ENCODE measurements at places on chromosomes 6 and 20. TPM values are rescaled to one million over a fixed set of nuclear protein-coding genes. Genes with fewer than 3 reads are reported as not detected.

GRCh38 chr20:58213716-58214115, 14.7 kb downstream of the ANKRD60 start:
- no peaks in the 10 kb centered on the region for H3K4me1 ChIP-seq
- H3K4me3 ChIP-seq = no peak overlapping the region
- H3K36me3 ChIP-seq = no peaks in the 10 kb centered on the region
- peaks cover 28% of the 10 kb centered on the region for H3K27me3 ChIP-seq
- no peak overlapping the region for H3K27ac ChIP-seq
- DNase-seq = no peak

GRCh38 chr6:116971959-116972358, 94.9 kb downstream of the RFX6 start:
- H3K27ac ChIP-seq = no peak overlapping the region
- no peaks in the 10 kb centered on the region for H3K4me1 ChIP-seq
- DNase-seq = peak; percentile 8
- H3K36me3 ChIP-seq = no peaks in the 10 kb centered on the region
- no peak overlapping the region for H3K4me3 ChIP-seq

- H3K27ac ChIP-seq = no peak overlapping the region
- peaks cover 9% of the 10 kb centered on the region for H3K4me1 ChIP-seq
- no peaks in the 10 kb centered on the region for H3K27me3 ChIP-seq
- no peaks in the 10 kb centered on the region for H3K36me3 ChIP-seq
Measured at GRCh38 chr6:89260832-89261231, 43.7 kb upstream of the GABRR1 start.

- H3K27ac ChIP-seq = no peak overlapping the region
- no peaks in the 10 kb centered on the region for H3K27me3 ChIP-seq
- no peaks in the 10 kb centered on the region for H3K36me3 ChIP-seq
- no peaks in the 10 kb centered on the region for H3K4me1 ChIP-seq
Measured at GRCh38 chr6:139841794-139842215, 467.4 kb upstream of the CITED2 start.

DNA sequence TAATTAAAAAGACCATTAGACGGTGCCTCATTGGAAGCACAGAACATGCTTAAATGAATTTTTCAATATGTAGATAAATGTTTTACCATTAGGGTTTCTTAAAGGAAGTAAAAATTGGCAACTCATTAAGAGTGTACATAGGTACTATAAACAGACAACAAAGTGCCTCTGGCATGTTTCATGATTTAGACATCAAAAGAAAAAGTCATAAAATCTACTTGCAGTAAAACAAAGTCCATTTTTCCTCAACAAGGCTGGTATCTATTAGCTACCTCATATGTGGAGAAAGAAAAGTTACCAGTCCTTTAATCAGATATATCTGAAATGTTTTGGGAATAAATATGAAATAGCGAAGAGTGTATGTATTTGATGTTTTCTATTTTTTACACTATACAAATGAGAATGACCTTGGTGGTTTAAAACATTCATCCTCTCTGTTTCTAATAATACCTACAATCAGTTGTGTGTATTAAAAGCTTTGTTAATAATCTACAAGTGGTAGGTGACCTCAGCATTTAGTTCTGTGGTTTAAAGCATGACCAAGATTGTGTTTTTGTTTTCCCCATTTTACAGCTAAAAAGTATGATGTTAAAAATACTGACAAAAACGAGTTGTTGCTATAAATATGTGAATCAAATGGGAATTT, 87.5 kb downstream of the HDGFL1 start:
- no peak for DNase-seq
- no peaks in the 10 kb centered on the region for H3K4me1 ChIP-seq
- no peaks in the 10 kb centered on the region for H3K27me3 ChIP-seq
- H3K36me3 ChIP-seq = no peaks in the 10 kb centered on the region

DNA sequence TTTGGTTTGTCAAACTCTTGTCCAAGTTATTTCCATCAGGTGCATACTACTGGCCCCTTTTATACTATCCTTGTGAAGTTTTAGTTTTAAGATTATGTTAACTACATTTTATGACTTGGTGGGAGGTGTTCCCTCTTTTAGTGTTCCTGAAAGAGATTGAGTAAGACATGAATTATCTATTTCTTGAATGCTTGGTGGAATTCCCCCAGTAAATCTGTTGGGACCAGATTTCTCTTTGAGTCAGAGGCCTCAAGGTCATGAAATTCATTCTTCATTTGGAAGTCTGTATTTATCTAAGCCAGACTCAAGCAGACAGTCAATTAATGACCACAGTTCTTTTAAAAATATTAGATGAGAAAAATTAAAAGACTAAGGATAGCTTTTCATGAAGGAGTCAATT, 81.3 kb downstream of the MOXD1 start:
- H3K4me1 ChIP-seq = no peaks in the 10 kb centered on the region
- H3K4me3 ChIP-seq = no peak overlapping the region
- no peaks in the 10 kb centered on the region for H3K36me3 ChIP-seq
- H3K27ac ChIP-seq = no peak overlapping the region

DNA sequence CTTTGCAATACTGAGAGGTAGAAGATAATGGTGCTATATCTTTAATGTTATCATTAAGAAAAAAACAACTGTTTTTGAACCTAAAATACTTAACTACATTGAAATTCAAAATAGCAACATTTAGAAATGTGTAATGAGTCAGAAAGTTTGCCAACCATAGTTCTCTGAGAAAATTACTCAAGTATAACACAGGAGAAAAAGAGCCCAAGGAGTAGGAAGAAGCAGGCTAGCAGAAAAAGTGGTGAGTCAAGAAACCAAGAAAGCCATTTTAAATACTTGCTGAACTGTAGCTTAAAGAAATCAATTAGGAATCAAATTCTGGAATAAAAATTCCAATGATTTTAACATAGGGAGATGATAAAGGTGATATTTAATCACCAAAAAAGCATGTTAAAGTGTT, 181.0 kb upstream of the RSPO3 start:
- no peaks in the 10 kb centered on the region for H3K27me3 ChIP-seq
- H3K36me3 ChIP-seq = no peaks in the 10 kb centered on the region
- DNase-seq = no peak
- H3K4me1 ChIP-seq = no peaks in the 10 kb centered on the region
- no peak overlapping the region for H3K4me3 ChIP-seq
- H3K27ac ChIP-seq = no peak overlapping the region

- no peaks in the 10 kb centered on the region for H3K4me1 ChIP-seq
- no peaks in the 10 kb centered on the region for H3K36me3 ChIP-seq
- H3K4me3 ChIP-seq = no peak overlapping the region
- H3K27ac ChIP-seq = no peak overlapping the region
- DNase-seq = no peak
- H3K27me3 ChIP-seq = no peaks in the 10 kb centered on the region
Measured at GRCh38 chr20:7505835-7506221, 434.4 kb downstream of the HAO1 start.

DNA sequence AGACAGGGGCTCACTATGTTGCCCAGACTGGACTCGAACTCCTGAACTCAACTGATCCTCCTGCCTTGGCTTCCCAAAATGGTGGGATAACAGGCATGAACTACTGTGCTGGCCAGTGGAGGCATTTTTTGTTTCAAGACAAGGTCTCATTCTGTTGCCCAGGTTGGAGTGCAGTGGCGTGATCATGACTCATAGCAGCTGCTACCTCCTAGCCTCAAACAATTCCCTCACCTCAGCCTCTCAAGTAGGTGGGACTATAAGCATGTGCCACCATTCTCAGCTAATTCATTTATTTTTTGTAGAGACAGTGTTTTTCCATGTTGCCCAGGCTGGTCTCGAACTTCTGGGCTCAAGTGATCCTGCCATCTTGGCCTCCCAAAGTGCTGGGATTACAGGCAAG, 17.2 kb downstream of the ENPP3 start:
- no peaks in the 10 kb centered on the region for H3K27me3 ChIP-seq
- no peaks in the 10 kb centered on the region for H3K4me1 ChIP-seq
- H3K27ac ChIP-seq = no peak overlapping the region
- no peak overlapping the region for H3K4me3 ChIP-seq
- DNase-seq = no peak
- no peaks in the 10 kb centered on the region for H3K36me3 ChIP-seq

GRCh38 chr20:35150846-35151579, 3.9 kb upstream of the EDEM2 start:
- H3K4me1 ChIP-seq = peaks cover 16% of the 10 kb centered on the region
- H3K4me3 ChIP-seq = no peak overlapping the region
- no peaks in the 10 kb centered on the region for H3K27me3 ChIP-seq
- no peaks in the 10 kb centered on the region for H3K36me3 ChIP-seq
- no peak overlapping the region for H3K27ac ChIP-seq

DNA sequence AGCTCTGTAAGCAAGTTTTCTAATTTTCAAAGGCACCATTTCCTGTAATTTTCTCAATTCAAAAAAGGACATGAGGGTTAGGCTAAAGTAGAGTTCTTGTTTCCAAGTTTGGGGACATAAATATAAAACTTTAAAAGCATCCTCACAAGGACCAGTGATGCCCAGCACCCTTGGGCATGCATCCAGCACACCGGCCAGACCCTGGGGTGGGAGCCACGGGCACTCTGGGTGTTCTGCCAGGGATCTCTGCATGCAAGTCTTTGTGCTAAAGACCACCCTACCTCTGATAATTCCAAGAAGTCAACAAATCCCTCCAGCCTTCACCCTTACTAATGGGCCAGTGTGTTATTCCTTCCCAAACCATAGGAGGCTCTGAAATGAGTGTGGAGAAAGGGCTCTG, 46.5 kb downstream of the PLCG1 start:
- DNase-seq = no peak
- H3K27me3 ChIP-seq = no peaks in the 10 kb centered on the region
- H3K4me1 ChIP-seq = no peaks in the 10 kb centered on the region
- H3K4me3 ChIP-seq = no peak overlapping the region
- no peak overlapping the region for H3K27ac ChIP-seq

- H3K4me3 ChIP-seq = peak overlapping the region; percentile 91
- H3K27ac ChIP-seq = no peak overlapping the region
- no peaks in the 10 kb centered on the region for H3K27me3 ChIP-seq
- no peak for DNase-seq
- H3K4me1 ChIP-seq = peaks cover 4% of the 10 kb centered on the region
Measured at GRCh38 chr6:122400462-122401089, 1.1 kb downstream of the HSF2 start.

DNA sequence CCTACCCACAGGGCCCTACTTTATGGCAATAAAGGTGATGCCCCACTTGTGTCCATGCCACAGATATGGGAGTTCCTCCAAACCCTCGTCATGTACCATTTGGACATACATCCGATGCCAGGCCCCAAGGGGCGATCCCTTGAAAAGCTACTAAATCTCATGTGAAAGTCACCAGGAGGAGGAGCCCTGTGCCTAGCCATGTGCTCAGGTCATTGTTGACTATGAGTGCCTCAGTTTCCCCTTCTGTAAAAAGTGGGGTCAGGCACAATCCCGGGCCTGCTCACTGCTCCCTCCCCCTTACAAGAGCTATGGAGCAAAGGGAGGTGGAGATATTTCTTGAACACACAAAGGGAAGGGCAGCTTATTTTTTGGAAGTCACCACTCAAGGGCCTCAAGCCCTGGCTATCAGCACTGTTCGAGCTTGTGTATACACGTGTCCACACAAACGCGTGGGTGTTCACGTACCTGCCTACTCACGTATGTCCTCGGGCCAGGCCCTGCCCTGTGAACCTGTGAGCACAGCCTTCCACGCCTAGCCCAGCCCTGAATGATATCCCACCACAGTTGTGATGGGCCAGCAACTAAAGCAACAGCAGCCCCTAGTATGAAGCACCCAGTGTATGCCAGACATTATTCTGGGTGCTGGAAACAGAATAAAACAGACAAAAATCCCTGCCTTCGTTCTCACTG, 1.9 kb downstream of the ACTL10 start:
- peaks cover 46% of the 10 kb centered on the region for H3K4me1 ChIP-seq
- peaks cover 2% of the 10 kb centered on the region for H3K36me3 ChIP-seq
- peaks cover 3% of the 10 kb centered on the region for H3K27me3 ChIP-seq
- no peak for DNase-seq
- no peak overlapping the region for H3K4me3 ChIP-seq
- no peak overlapping the region for H3K27ac ChIP-seq

GRCh38 chr6:160004419-160005175, 35.7 kb downstream of the IGF2R start:
- no peak for DNase-seq
- H3K27ac ChIP-seq = no peak overlapping the region
- peaks cover 13% of the 10 kb centered on the region for H3K36me3 ChIP-seq
- peaks cover 10% of the 10 kb centered on the region for H3K27me3 ChIP-seq
- no peak overlapping the region for H3K4me3 ChIP-seq

DNA sequence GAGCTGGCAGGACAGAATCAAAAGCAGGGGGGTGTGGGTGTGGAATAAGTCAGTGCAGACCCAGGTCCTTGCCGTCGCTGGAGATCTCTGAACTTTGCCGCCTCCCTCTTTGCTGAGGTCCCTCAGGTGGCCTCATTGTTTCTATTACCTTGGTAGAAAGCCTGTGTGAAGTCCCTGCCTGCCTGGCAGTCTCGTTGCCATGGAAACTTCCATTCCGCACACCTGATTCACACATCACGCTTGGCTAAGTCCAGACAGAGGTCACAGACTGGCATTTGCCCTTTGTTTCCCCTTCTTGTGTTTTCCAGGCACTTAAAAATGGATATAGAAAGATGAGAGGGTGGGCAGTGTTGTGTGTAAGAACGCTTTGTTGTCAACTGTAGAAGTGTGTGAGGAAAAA, 260.6 kb downstream of the PRL start:
- no peak for DNase-seq
- peaks cover 43% of the 10 kb centered on the region for H3K36me3 ChIP-seq
- peak overlapping the region; percentile 71 for H3K27ac ChIP-seq
- H3K27me3 ChIP-seq = no peaks in the 10 kb centered on the region

GRCh38 chr20:58309591-58310290, at the start of gene RAB22A:
RAB22A (plus strand) TSS chr20:58309715; CDS start chr20:58309977, 262 bp downstream.
- H3K4me3 ChIP-seq = peak within 1 kb of the TSS; percentile 71
- H3K36me3 ChIP-seq = peaks cover 6% of the 10 kb centered on the region
- peak; percentile 80 for DNase-seq
- peak within 1 kb of the TSS; percentile 62 for H3K27ac ChIP-seq

- H3K36me3 ChIP-seq = no peaks in the 10 kb centered on the region
- no peaks in the 10 kb centered on the region for H3K27me3 ChIP-seq
- no peak for DNase-seq
- no peaks in the 10 kb centered on the region for H3K4me1 ChIP-seq
- H3K27ac ChIP-seq = no peak overlapping the region
Measured at GRCh38 chr20:1987826-1988225, 6.0 kb downstream of the PDYN start.

VSTM2L gene
- 2.7 TPM for polyA plus RNA-seq

CENPW gene
- 11.5 TPM for polyA plus RNA-seq

MATN4 gene
- 0.14 TPM for polyA plus RNA-seq

KCNB1 gene
- 0.55 TPM for polyA plus RNA-seq

PGC gene
- polyA plus RNA-seq = 0.73 TPM

TBXT gene
- 0.02 TPM for polyA plus RNA-seq
